ENCODE measurements at places on chromosomes 12 and 14.

DNA sequence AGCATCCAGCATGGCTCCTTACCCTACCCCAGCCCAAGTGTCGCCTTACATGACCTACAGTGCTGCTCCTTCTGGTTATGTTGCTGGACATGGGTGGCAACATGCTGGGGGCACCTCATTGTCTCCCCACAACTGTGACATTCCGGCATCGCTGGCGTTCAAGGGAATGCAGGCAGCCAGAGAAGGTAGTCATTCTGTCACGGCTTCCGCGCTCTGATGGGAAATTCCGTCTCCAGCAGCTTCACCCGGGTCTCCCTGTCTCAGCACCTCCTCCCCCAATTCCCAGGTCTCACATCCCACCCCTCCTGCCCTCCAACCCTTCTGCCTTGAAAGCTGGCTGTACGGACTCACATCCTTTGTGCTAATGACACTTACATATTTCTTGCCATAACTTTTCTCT, 14.6 kb downstream of the PAX9 start:
- DNase-seq, result no peak

- no peak for DNase-seq
Observed at GRCh38 chr14:63852271-63852816, 460 bp upstream of the SYNE2 start.

- DNase-seq, result no peak
Observed at GRCh38 chr14:92906420-92906819, 16.5 kb upstream of the CHGA start.

DNA sequence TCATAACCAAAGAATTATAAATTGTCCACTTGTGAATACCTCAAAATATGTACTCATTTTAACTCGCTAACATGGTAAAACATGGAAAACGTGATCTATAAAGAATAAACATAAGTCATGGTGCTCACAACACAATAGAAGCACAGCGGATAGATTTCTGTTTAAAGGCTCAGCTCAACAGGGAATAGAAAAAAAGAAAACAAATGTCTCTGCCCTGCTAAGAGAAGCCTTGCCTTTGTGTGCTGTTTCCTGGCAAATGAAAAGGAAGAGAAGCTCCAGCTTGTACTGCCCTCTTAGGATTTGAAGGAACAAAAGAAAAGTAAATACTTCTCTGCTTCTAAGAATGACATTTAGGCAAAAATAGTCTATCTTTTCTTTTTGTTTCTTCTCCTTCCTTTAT, 121.0 kb upstream of the KRR1 start:
- DNase-seq, result no peak

GRCh38 chr12:105393587-105393986, 63.1 kb downstream of the C12orf75 start:
- no peak for DNase-seq

DNA sequence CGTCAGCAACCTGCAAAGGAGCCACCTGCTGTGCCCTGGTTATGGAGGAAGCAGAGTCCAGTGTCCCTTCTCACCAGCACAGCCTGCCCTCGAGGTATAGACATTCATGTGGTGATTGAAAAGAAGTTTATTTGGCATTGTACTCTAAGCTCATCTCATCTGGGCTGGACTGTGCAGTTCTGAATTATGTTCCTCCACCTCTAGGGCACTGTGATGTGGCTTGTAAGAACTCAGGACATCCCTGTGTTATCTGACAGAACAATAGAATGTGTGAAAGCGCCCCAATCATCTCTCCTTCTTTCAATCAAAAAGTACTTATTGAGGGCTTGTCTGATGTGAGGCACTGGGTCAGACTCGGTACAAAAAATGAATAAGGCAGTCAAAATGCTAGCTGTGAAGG, 140.1 kb downstream of the DHRS2 start:
- DNase-seq, result no peak

DNA sequence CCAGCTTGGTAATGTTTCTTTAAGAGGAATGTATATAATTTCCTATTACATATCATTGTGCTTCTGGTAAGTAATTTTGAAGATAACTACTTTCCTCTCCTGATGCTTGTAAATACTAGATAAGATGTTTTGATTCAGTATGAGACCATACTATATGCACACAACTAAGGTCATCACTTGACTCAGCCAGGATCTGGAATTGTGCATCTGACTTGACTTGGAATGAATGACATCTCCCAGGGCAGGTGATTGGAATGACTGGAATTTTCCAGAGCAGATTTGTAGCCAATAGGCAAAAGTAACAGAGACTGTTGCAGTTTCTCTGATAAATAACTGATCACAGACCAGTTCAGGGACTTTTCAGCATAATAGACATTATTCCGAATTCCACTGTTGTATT, 11.1 kb downstream of the BEST3 start:
- no peak for DNase-seq

DNA sequence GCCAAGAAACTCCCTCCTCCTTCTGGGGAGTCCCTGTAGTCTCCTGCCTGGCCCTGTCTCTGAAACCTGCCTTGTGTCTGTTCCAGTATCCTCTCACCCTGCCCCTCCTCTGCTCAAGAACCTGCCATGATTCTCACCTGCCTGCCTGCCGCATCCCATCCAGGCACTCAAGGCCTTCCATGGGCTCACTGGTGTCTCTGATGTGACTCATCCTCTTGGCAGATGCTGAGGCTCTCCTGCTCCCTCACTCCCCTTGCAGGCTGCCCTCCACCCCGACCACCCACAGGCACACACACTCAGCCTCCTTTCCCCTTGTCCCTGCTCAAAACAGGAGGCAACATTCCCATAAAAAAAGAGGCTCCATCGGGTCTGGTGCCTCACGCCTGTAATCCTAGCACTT, 5.8 kb upstream of the BEGAIN start:
- DNase-seq, result no peak

DNA sequence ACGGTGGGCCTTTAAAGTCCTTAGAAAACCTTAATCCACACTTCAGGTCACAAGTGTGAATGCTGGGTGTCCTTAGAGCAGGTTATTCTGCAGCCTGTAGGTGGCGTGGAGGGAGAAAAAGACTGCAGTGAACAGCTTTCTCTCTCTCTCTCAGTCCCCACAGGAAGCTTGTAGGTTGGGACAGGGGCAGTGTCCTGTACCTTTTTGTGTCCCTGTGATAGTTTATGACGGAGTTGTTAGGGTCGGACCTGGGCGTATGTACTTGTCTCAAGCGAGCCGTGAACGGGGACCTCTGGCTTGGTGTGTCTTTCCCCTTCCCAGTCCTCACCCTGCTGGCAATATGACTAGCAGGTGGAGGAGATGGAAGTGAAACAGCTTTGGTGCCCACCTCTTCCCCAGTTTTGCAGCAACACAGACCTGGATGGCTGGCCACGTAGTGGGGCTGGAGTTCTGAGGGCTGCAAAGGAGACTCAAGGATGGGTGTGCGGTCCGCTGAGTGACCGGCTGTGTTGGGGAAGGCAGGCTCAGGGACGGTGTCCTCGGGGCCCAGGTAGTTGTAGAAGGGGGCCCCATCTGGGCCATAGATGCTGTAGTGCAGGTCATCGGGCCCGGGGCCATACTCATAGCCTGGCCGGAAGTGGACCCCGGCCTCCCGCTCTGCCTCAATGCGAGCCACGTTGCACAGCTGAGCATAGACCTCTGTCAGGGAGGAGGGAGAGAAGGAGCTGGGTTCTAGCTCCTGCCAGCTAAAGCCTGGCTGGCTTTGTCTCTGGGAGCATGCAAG, 8.9 kb downstream of the ISCA2 start:
- peak; percentile 60 for DNase-seq

DNA sequence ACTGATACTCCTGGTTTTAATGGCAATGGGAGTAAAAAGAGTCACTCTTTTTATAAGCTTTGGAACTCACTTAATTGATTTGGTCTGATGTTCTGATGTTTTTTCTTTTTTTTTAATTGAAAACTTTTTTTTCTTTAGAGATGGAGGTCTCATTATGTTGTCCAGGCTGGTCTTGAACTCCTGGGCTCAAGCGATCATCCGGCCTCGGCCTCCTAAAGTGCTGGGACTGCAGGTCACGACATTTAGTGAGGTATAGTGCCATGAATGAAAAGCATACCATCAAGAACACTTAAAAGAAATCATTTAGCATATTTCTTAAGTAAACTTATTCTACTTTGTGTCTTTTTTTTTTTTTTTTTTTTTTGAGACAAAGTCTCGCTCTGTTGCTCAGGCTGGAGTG, 12.7 kb upstream of the EID3 start:
- no peak for DNase-seq

GRCh38 chr12:6352193-6353173, 10.6 kb upstream of the TNFRSF1A start:
- no peak for DNase-seq

GRCh38 chr14:58887931-58888330, 250.2 kb downstream of the DACT1 start:
- DNase-seq, result no peak

GRCh38 chr12:6888360-6888759, 15.3 kb upstream of the SPSB2 start:
- no peak for DNase-seq

DNA sequence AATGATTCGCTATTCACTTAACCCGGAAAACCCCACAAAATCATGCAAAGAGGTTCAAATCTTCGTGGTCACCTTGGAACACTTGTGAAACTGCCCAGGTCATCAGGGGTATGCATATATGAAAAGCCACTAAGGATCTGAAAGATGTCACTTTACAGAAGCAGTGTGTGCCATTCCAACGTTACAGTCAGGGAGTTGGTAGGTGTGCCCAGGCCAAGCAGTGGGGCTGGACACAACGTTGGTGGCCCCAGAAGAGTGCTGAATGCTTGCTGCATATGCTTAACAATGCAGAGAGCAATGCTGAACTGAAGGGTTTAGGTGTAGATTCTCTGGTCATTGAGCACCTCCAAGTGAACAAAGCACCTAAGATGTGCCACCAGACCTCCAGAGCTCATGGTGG, 51.1 kb upstream of the EIF5 start:
- no peak for DNase-seq

GRCh38 chr12:49673446-49674317, 33.5 kb downstream of the FMNL3 start:
- no peak for DNase-seq

DNA sequence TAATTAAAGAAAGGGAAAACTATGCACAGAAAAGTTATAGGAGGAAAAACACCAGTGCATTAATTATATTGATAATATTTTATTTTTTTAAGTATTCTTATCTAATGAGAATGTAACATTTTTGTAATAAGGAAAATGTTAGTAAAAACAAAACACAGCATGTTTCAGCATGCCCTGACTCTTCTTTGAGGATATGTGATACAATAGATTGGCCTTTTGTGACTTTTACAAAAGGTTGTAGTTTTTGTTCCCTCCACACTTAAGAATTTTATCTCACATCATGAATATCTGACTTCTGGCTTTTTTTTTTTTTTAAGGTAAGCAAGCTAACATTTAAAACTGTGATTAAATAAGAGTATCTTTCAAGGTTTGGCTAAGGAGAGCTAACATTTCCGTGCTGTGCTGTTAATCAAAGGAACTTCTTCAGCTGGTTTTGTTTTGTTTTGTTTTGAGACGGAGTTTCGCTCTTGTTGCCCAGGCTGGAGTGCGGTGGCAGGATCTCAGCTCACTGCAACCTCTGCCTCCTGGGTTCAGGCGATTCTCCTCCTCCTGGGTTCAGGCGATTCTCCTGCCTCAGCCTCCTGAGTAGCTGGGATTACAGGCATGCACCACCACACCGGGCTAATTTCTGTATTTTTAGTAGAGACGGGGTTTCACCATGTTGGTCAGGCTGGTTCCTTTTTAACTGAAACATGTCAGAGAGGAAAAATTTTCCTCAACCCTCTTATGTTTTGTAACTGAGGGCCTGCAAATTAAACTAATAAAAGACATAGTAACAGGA, 30.8 kb upstream of the RESF1 start:
- DNase-seq, result no peak

- DNase-seq, result peak; percentile 60
Observed at GRCh38 chr14:75126121-75126544, 715 bp downstream of the NEK9 start.

DNA sequence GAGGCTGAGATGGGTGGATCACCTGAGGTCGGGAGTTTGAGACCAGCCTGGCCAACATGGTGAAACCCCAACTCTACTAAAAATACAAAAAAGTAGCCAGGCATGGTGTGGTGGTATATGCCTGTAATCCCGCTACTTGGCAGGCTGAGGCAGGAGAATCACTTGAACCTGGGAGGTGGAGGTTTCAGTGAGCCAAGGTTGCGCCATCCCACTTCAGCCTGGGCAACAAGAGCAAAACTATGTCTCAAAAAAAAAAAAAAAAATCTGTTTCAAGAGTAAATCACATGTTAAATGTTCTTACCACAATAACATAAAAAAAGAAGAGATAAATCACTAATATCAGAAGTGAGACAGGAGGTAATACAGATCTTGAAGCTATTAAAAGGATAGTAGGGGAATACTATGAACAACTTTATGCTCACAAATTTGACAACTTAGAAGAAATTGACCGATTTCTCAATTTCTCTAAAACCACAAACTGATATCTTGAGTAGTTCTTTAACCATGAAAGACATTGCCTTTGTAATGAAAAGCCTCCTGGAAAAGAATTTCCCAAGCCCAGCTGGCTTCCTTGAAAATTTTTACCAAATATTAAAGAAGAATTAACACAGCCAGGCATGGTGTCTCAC, 37.7 kb downstream of the TAOK3 start:
- no peak for DNase-seq

- no peak for DNase-seq
Observed at GRCh38 chr12:77940011-77940423, 109.3 kb downstream of the NAV3 start.

GRCh38 chr12:53670971-53671370, 4.9 kb downstream of the ATP5MC2 start:
- DNase-seq, result no peak

DNA sequence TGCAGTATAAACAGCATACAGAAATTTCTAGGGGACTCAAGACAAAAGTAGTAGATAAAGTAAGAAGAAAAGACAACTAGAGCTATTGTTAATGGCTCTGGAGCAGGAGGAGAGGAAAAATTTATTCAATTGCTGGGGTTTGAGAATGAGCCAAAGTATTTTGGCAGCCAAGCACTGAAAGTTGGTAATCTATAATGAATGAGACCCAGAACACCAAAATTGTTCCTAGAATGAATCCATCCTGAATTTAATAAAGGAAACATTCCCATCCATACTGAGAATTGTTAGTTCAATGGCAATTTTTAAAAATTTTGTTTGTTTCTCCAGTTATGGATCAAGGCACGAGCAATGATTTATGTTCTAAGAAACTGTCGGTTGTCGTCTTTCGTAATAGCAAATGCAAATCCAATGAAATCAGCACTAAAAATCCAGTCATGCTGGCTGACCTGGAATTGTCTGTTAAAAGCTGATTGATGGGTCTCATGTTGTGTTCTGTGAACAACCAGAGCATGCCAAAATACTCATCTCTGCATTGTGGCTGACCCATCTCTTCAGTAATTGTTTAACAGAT, 170.9 kb upstream of the LMNTD1 start:
- DNase-seq, result no peak

DNA sequence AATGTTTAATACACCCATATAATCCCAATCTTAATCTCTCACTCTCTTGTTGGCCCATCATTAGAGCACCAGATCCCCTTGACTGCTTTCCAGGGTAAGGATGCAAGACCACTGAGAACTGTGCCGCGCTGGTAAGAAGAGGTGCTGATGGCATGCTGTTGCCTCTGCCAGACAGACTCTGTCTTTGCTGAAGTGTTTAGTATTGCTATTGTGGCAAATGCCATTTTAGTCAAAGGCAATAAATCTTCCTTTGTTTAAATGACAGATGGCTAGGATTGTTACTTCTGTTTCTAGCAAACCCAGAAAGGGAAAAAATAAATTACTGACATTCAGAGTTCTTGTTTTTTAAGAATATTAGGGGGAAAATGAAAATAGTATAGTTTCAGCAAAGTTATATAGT, 152.3 kb downstream of the MON2 start:
- no peak for DNase-seq

All from Kasumi-1 (cell line).